ENCODE measurements at places on chromosomes 2 and 18. TPM values are rescaled to one million over a fixed set of nuclear protein-coding genes. Genes with fewer than 3 reads are reported as not detected.
A peak's percentile ranks its signal among the peaks of the same experiment; 100 is the strongest.

UGT1A9 gene
- polyA plus RNA-seq, result not detected

ERICH2 gene
- polyA plus RNA-seq, result not detected

ZC3H6 gene
- 9.6 TPM for polyA plus RNA-seq

TRABD2A gene
- 36.6 TPM for polyA plus RNA-seq

OST4 gene
- 907 TPM for polyA plus RNA-seq

TRIM43 gene
- polyA plus RNA-seq, result not detected

OXER1 gene
- 0.15 TPM for polyA plus RNA-seq

SAG gene
- not detected for polyA plus RNA-seq

SPATA3 gene
- not detected for polyA plus RNA-seq

CFC1 gene
- polyA plus RNA-seq, result not detected

MYO7B gene
- polyA plus RNA-seq, result not detected

COL5A2 gene
- not detected for polyA plus RNA-seq

TMEM17 gene
- polyA plus RNA-seq, result not detected

CACNB4 gene
- polyA plus RNA-seq, result not detected

C2orf80 gene
- not detected for polyA plus RNA-seq

GALNT14 gene
- not detected for polyA plus RNA-seq

DCAF17 gene
- polyA plus RNA-seq, result 11.6 TPM

GRCh38 chr2:47072728-47073191 lies 82.3 kb downstream of the STPG4 start:
- peak; percentile 6 for DNase-seq

DNA sequence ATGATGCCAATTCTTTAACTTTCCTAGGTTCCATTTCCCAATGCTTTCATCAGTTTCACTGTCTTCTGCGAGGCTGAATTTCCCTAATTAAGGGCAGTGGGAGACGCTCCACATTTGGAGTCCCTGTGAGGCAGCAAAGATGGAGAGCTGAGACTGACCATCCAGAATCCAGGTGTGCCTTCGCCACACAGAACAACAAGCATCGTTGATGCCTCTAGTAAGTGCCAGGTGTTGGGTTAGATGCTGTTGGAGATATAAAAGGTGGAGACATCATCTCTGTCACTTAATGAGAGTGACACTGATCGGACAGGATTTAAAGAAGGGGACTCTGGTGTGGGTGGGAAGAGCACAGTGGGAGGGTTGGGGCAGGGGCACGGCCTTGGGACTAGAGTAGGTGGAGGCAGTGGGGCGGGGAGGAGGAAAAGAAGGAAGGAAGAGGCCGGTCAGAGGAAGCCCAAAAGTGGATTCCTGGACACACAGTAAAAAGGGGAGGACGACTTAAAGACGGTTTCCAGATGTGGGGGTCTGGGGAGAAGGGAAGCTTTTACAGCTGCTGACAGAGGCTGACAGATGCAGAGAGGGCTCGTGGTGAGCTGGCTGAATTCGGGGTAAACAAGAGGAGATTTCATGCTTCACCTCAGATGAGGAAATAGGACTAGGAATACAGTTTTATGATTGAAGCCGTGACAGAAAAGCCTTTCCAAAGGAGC lies 113.0 kb downstream of the BCL2 start:
- DNase-seq, result no peak

- no peak for DNase-seq
These were observed 15.0 kb downstream of the ERCC3 start for GRCh38 chr2:127278959-127279358.

DNA sequence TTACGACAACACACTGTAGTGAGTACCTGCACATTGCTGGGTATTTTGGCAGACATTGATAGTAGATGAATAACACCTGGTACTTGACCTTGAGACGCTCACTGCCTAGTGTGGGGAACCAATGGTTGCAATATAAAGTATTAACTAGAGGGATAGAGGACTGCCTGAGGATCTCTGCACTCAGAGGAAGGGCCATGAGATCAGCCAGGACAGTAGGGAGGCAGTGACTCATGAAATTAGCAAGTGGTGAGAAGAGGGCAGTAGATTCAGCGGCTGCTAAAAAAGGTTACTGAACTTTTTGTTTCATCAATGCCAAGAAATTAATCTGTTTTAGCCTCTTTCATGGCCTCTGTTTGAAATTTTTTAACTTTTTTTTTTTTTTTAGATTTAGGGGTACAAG lies 250.8 kb upstream of the TCF4 start:
- DNase-seq, result no peak

GRCh38 chr2:43293744-43294695 lies 67.6 kb upstream of the ZFP36L2 start:
- no peak for DNase-seq

GRCh38 chr2:18664421-18664820 lies 75.1 kb upstream of the NT5C1B start:
- no peak for DNase-seq

- no peak for DNase-seq
These were observed 37.1 kb downstream of the ZNF532 start for GRCh38 chr18:58901783-58902182.

GRCh38 chr2:56133441-56133840 lies 50.3 kb upstream of the CCDC85A start:
- no peak for DNase-seq

DNA sequence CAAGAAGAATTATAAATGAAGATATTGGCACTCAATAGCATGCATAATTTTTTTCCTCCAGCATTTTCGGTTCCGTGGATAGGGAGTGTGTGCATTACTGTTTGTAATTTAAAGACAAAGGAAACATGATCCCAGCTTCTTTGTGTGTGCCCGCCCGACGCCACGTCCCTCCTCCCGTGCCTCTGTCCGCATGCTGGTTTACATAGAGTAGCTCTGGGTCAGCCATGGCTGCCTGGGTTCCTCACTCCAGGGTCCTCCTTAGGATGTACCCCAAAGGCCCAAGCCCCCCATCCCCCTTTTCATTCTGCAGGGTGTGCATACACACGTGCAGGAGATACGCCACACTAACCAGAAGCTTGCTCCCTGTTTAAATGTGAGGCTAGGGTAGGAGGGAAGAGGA lies 214.7 kb downstream of the KLHL29 start:
- no peak for DNase-seq

GRCh38 chr2:72154386-72154975 lies 6.8 kb upstream of the CYP26B1 start:
- DNase-seq, result no peak

DNA sequence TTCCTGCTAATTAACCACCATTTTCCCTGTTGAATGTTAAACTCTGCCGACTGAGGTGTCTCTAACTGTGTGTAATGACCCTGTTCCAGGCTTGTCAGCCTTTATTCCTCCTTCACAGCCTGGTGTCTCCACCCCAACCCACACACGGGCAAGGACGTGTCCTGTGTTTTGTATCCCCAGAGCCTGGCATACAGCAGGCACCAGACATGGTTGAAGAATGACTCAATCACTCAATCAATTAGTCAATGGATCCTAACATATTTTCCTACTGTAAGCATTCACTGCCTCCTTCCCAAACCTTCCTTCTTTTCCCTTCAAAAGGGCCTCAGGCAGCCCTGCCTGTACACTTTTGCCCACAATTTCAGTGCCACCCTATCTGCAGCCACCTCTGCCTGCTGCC lies 2.7 kb upstream of the TNS1 start:
- DNase-seq, result no peak

- no peak for DNase-seq
These were observed 16.7 kb downstream of the D2HGDH start for GRCh38 chr2:241751152-241751551.

DNA sequence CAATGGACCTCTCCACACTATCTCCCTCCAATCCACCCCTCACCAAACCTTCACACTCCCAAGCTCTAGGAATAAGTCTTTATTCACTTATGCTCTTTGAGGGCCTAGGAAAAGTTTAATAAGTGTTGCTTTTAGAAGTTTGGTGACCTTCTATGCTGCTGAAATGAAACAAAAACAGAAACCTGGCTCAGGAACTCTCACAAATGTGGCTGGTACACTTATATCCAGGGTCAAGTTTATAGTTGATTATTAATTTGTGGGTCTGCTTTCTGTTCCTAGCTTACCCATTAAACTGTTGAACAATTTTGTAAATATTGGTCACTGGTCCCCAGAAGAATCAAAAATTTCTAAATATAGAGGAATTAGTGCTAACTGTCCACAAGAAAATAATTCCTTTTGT lies 14.2 kb upstream of the ANKRD44 start:
- DNase-seq, result no peak

GRCh38 chr18:74609535-74609934 lies 11.9 kb downstream of the ZNF407 start:
- no peak for DNase-seq

GRCh38 chr2:27086090-27086723 lies 365 bp upstream of the KHK start:
- peak; percentile 97 for DNase-seq

DNA sequence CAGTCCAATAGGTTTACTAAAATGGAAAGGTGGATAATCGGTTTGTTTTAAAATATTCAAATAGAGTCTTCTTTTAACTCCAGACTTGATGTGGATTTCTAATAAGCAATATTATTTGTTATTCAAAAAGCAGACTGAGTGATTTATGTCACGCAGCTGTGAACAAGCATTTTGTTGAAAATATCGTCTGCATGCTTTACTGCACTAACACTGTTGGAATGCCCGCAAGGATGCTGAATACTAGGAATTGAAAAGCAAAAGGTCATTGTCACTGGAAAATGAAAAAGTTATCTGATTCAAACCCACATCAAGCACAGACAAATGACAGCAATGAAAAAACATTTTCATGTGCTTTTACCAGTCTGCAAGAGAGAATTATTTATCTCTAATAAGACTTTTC lies 31.1 kb downstream of the CHN1 start:
- DNase-seq, result no peak

- no peak for DNase-seq
These were observed 27.1 kb downstream of the SULT1C4 start for GRCh38 chr2:108404784-108405397.

- DNase-seq, result no peak
These were observed 1310.8 kb upstream of the SLC39A10 start for GRCh38 chr2:194346193-194346592.

GRCh38 chr2:1978706-1979105 lies 234.4 kb upstream of the PXDN start:
- no peak for DNase-seq

DNA sequence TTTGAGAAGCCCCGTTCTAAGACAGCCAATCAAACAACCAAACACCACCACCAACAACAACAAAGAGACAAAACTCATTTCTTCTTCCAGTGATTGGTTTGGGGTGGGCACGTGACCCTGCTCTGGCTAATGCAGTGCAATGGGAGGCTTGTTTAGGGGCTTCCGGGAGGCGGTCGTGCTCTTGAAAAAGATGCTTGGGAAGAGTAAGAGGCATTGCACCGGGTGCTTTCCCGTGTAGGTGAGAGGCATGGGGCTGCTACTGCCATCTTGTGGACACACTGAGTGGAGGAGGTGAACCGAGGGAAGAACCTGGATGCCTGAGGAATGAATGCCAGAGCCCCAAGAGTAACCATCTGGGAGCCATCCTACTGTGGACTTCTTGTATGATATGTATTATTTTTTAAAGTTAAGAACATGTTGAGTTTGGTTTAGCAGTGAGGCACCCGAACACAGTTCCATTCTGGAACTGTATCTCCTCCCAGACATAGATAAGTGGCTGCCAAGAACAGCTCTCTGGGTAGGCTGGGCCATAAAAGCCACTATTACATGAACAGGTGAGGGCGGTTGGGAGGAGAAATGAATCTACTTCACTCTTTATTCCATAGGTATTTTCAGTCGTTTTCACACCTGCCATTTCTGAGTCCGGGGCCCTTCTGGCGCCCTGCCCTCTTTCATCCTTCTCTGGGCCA lies 19.1 kb upstream of the ARHGAP25 start:
- DNase-seq, result no peak

- no peak for DNase-seq
These were observed 73.2 kb downstream of the TGFA start for GRCh38 chr2:70480468-70480867.

DNA sequence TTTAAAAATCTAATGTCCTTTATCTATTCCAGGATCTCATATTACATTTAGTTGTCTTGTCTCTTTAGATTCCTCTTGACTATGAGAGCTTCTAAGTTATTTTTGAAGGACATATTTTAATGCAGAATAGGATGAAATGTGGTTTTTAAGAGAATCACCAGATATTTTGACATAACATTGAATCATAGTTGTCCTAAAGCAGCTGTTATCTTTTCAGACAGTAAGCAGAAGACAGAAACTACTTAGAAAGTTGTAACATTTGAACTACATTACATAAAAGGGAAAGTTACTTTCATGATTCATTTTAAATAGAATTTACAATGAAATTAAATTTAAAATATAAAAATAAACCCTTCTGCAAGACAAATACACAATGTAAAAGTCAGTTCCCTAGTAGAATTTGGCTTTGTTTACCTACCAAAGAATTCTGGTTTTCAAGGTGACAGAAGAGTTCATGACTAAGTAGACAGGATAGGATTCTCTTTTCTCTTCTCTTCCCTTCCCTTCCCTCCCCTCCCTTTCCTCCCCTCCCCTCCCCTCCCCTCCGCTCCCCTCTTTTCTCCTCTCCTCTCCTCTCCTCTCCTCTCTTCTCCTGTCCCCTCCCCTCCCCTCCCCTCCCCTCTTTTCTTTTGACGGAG lies 186.0 kb downstream of the DIS3L2 start:
- no peak for DNase-seq

GRCh38 chr2:126650994-126651393 lies 5.0 kb upstream of the GYPC start:
- no peak for DNase-seq

GRCh38 chr2:18991177-18992168 lies 366.9 kb downstream of the OSR1 start:
- no peak for DNase-seq

GRCh38 chr2:143515318-143515717 lies 386.1 kb downstream of the ARHGAP15 start:
- DNase-seq, result no peak

DNA sequence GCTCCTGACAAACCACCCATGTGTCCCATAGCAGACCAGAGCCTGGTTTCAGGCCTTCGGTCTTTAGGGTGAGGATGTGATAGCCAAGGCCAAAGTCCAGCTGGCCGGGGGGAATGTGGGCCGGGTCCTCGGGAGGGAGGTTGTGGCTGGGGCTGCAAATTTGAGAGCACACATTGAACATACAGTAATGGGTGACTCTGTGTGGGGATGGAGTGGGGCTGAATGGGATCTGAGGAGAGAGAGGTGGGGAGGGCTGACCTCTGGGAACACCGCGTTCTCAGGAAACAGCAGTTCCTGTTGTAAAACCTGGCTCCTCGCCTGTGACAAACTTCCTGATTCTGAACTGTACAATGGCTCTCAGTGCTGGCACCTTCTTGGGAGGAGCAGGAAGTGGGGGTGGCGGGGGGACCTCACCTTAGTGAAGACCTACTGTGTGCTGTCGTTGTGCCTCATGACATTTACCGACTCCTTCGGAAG lies 48.8 kb downstream of the MCFD2 start:
- no peak for DNase-seq

- no peak for DNase-seq
These were observed 107.9 kb upstream of the EPB41L3 start for GRCh38 chr18:5651736-5652135.

GRCh38 chr2:196750977-196751631 lies 48.4 kb downstream of the GTF3C3 start:
- DNase-seq, result peak; percentile 70

- DNase-seq, result no peak
These were observed 105.9 kb upstream of the CREB1 start for GRCh38 chr2:207423886-207424285.

GRCh38 chr18:33957707-33958106 lies 267.0 kb downstream of the NOL4 start:
- DNase-seq, result no peak
